Left ventricle myocardium inferior (tissue), 1 donor: ENCODE measurements at places on chromosomes 3 and 15. TPM values are rescaled to one million over a fixed set of nuclear protein-coding genes. Genes with fewer than 3 reads are reported as not detected.
A peak's percentile ranks its signal among the peaks of the same experiment; 100 is the strongest.

Gene HES1
- 13.4 TPM for total RNA-seq

- no peak for DNase-seq
Measured at GRCh38 chr3:111846039-111846438, 13.0 kb upstream of the PHLDB2 start.

DNA sequence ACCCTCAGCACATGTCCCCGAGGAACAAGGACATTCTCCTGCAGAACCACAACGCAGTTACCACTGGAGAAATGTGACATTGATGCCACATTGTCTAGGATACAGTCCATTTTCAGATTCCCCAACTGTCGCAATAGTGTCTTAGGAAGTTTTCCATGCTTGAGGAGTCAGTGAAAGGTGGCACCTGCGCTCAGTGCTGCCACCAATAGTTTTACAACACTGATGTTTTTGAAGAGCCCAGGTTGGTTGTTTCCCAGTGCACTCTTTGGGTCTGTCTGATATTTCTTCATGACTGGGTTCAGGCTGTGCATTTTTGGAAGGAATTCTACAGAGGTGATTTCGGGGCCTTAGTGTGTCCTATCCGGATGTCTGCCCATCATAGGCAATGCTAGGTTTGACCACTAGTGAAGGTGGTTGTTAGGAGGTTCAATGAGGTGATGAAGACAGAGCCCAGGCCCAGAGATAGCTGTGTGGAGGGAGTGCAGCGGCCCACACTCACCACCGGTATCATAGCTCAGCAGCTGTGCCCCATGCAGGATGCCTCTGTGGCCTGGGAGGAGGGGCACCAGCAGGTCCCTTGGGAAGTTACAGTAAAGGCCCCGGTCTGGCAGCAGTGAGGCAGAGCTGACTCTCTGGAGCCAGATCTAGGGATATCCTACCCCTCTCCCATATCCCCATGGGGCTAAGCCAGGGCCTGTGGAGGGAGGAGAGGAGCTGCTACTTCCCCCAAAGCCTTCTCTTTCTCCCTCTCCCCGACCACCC lies 96.6 kb downstream of the DNAJB8 start:
- peak; percentile 19 for DNase-seq

Gene FBXW12
- total RNA-seq = not detected

DNA sequence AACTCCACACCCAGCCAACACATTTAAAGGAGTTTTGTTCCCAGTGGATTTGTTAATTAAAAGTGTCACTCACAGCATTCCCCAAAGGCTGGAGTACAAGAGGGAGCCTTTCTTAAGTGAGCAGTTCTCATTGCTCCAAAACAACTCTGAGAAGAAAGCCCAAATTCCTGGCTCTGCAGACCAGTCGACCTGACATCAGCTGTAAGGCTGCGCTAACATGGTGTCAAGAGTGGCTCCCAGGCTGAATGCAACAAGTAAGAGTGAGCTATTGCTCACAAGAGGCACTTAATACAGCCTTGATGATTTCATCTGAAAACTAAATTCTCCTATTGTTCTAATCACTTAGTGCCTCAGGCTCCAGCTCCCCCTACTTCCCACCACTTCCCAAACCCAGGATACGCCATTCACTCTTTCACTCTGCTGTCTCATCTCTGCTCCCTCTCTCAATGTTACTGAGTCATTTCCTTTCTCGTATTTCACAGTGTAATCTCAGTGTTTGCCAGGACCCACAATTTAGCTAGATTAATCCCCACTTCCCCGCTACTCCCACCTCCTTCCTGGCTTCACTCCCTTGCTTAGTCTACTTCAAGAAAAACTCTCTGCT lies 81.8 kb downstream of the WWTR1 start:
- DNase-seq = no peak

Gene MESP1
- total RNA-seq = 8.4 TPM

DNA sequence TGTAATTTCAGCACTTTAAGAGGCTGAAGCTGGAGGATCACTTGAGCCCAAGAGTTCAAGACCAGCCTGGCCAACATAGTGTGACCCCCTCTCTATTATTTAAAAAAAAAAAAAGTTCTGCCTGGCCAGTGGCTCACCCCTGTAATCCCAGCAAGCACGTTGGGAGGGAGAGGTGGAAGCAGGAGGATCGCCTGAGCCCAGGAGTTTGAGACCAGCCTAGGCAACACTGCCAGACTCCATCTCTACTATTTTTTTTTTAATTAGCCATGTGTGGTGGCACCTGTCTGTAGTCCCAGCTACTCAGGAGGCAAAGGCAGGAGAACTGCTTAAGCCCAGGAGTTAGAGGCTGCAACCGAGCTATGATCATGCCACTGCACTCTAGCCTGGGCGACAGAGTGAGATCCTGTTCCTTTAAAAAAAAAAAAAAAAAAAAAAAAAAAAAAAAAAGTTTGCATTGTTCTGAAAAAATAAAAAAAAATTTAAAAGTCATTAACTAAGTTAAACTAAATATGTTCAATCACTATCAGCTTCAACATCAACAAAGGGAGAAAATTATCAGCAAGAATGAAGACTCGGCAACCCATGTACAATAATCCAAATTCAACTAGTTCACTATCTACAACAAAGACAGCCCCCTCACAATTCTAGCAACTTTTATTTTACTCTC lies 1.9 kb downstream of the RAF1 start:
- DNase-seq = no peak

- DNase-seq = no peak
Measured at GRCh38 chr15:84081391-84082168, 154.0 kb upstream of the GOLGA6L4 start.

Gene PAQR5
- 0.63 TPM for total RNA-seq

GRCh38 chr3:179700716-179701115 lies 47.9 kb downstream of the USP13 start:
- no peak for DNase-seq

Gene CLEC3B
- 80.8 TPM for total RNA-seq

GRCh38 chr3:49733551-49733950 lies 9.8 kb upstream of the GMPPB start:
- DNase-seq = no peak

GRCh38 chr3:111768571-111769100 lies 90.4 kb upstream of the PHLDB2 start:
- DNase-seq = no peak

DNA sequence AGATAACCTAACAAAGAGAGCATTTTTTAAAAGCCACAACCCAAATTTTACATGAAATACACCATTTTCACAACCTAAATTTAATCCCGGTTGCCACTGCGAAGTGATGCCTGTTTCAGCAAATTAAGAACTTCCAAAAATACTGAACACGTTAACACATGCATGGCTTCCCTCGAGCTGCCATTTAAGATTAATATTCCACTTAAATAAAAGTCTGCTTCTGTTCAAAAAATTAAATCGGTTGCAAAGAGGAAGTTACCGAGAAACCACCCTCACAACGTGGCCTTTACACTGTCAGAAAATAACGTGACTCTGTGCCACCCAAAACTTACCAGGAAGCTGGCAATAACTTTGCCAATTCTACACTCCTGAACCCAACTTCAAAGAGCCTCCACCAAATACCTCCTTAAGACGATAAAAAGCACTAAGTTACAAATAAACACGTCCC lies 1.2 kb downstream of the TBL1XR1 start:
- no peak for DNase-seq

Gene CCR3
- not detected for total RNA-seq

- DNase-seq = no peak
Measured at GRCh38 chr15:68368731-68369435, 63.1 kb downstream of the ITGA11 start.

GRCh38 chr15:67130673-67131601 lies 65.5 kb downstream of the SMAD3 start:
- no peak for DNase-seq

Gene FANCD2OS
- not detected for total RNA-seq

DNA sequence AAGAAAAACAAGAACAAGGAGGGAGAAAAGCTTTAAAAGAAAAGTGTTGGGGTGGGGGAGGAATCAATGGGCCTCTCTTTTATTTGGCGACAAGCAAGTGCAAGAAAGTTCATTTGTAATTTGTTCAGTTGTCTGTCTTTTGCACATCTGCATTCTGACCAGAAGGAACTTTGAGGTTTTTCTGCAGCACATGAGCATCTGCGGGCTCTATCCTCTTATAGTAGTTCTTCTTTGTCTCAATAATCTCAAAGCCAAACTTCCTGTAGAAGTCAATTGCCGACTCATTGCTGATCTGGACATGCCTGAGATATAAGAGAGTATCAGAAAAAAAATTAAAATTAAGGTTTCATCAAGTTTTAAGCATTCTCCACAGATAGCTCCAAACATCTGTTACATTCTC lies 24.4 kb downstream of the NAA50 start:
- no peak for DNase-seq

Gene SLC22A13
- not detected for total RNA-seq

DNA sequence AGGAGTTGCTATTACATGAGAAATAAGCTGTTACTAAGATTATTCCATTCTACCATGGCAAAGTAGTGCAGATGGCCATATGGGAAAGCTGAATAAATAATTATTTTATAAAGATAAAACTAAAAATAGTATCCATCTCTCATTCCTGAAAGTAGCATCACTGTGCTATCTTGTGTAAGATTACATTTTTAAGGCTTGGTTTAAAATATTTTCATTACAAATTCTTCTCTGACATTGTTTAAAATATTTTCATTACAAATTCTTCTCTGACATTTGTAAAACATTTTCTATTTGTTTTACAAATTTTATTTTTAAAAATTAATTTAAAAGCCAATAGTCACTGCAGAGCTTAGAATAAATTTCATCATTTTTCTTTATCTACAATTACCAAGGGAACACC lies 665.5 kb upstream of the NAALADL2 start:
- DNase-seq = no peak

DNA sequence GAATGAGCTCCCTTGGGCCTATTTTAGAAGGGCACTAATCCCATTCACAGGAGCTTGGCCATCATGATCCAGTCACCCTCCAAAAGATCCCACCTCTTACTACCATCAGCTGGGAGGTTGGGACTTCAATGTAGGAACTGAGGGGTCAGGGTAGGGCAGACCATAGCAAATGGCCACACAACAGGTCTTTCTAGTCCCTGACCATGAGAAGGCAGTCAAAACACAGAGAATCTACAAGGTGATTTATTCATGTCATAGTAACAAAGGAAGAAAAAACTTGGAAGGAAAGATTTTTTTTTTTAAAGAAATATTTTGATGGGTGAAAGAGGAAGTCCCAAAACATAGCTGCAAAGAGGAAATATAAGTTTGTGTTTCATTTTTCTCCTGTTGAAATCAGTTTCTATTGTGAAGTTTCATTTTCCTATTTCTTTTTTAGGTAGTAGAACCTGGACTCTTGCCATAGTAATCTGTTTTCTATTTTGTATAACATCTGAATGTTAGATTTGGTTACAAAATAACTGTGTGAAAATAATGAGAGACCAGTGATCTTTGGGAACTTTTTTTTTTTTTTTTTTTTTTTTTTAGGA lies 23.5 kb upstream of the TNFSF10 start:
- DNase-seq = no peak

- no peak for DNase-seq
Measured at GRCh38 chr3:73718326-73719110, 93.8 kb upstream of the PDZRN3 start.

GRCh38 chr3:157888040-157888439 lies 218.2 kb downstream of the SHOX2 start:
- no peak for DNase-seq

Gene GADL1
- total RNA-seq = 0.11 TPM

Gene NRROS
- 2.4 TPM for total RNA-seq

DNA sequence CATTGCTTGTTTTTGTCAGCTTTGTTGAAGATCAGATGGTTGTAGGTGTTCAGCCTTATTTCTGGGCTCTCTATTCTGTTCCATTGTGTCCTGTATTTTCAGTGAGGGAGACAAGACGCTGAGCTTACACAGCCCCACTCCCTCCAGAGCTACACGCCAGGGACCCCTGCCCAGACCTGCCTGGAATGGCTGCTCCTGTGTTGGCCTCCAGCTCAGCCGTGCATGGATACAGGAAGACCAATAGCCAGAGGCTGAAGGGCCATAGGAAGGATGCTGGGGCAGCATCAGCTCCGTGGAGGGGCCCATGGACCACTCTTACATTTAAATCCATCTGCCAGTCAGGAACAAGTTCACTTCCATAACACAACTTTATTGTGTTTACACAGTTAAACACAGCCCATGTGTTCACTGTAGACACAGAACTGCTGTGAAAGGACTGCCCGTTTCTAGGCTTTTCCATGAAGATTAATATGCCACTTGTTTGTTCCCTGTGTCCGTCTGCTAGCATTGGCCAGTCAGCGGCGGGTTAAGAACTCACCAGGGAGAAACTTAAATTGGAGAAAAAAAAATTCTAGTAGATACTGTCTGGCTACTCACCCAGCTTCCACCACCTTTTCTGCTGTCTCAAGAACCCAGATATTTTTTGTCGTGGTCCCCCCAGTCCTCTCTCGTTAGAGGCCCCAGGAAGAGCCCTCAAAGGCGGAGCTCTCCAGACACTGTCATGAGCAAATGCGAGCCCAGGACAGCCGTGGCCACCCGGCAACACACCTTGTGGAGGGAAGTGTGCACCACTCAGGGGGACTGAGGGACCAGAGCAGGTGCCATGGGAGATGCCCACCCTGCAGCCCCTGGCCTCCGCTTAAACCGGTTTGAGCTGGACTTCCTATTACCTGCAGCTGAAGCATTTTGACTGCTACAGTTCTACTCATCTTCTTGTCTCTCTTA lies 142.3 kb upstream of the MEF2A start:
- peak; percentile 6 for DNase-seq

DNA sequence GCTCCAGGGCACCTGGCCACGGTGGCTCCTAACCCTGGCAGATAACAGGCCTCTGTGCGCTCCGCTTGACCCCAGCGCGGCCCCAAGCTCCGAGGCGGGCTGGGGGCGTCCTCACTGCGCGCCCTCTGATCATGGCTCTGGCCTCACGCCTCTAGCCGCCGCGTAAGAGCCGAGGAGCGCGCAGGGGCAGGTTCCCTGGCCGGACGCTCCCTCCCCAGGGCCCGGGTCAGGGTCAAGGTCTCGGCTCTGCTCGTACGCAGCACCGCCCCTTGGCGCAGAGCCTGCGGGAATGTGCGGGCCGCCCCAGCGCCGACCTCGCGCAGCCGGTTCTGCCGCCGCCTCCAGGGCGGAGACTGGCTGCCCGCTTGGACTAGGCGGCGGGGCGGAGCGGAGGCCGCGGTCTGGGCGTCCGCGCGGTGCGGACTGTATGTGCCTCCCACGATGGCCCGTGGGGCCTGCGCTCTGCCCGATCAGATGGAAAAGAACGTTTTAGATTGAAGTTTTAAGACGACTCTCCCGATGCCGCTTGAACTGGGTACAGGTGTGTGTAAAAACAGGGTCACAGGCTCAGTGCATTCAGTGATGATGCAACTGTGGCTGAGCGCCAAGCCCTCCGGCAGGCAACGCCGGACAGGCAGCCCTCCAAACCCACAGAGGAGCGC lies 40.8 kb downstream of the CHST14 start:
- DNase-seq = peak; percentile 88

Gene AHSG
- total RNA-seq = not detected

DNA sequence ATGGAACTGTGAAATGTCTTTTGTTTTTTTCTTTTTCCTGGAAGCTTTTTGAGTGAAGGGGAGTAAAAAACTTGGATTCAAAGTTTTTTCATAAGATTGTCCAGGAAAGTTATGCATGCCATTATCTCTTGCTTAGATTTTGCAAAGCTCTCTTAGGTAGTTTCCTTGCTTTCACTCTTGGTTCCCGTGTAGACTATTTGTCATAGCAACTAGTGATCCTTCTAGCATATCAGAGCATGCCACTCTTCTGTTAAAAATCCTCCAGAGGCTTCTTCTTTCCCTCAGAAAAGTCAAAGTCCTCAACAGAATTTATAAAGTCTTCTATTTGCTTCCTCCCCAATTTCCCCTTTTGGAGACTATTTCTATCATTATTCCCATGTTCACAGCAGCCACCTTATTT lies 21.1 kb downstream of the GTF2E1 start:
- no peak for DNase-seq

- no peak for DNase-seq
Measured at GRCh38 chr3:20101041-20101440, 60.8 kb downstream of the KAT2B start.

- DNase-seq = no peak
Measured at GRCh38 chr3:118618247-118619040, 416.2 kb downstream of the IGSF11 start.
